Fibroblast of the conjunctiva (primary cell): ENCODE measurements at places on chromosomes 12 and 14.

GRCh38 chr14:87113286-87113685 lies 879.7 kb downstream of the GALC start:
- DNase-seq = no peak

- DNase-seq = no peak
These were observed 6.7 kb downstream of the BCL7A start for GRCh38 chr12:122028165-122028904.

GRCh38 chr14:36271939-36272907 lies 48.2 kb downstream of the MBIP start:
- no peak for DNase-seq

- no peak for DNase-seq
These were observed 58.8 kb downstream of the TECPR2 start for GRCh38 chr14:102421411-102422057.

- DNase-seq = no peak
These were observed 100.6 kb downstream of the ETV6 start for GRCh38 chr12:11749943-11750690.

DNA sequence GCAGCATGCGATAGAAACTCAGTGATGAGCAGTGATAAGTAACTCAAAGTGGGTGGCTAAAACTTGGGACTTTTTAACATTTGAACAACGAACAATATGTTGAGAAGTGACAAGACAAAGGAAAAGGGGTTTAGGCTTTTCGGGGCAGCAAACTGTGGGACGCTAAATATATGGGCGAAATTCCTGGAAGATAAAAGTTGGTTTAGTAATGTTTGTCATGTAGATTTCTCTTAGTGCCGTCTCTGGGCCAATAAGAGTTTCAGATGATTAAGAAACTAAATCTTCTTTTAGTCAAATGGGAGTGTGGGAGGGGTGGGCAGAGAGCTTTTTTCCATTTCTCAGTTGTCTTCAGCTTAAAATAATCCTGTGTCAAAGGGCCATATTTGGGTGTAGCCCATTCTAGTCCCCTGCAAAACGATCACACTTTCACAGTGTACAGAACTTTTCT lies 41.7 kb upstream of the FUT8 start:
- DNase-seq = no peak

DNA sequence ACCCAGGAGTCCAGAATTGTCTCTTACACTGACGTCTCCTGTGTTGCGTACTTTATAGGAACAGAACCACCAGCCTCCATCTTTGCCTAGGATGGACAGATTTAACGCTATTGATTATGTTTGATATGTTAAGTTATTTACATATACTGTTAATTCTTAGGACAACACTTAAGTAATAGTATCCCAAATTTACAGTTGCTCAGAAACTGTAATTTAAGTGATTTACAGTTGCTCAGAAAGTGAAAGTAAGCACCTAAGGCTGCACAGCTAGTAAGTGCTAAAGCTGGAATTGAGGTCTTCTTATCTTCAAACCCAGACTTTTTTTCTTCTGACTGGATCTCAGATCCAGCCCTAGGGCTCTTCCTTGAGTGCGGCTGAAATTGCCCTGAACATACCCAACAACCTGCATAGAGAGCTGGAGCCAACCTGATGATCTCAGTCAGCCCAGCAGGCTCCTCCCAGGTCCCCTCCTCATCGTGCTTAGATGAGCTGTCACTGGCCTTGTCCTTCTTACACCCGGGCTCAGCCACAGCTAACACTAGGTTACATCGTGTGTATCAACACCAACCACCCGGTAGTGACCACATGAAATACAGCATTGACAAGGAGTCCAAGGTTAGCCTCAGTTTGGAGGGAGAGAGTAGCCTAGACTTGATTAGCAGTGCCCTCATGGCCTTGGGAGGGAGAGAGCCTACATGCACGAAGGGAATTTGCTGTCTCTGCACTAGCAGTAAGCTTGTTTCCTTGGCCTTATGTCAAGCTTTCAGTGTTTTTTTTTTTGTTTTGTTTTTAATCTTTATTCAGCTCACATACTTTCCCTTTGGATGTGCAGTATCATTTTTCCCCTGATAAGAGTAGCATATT lies 111.1 kb upstream of the ARHGAP5 start:
- no peak for DNase-seq

DNA sequence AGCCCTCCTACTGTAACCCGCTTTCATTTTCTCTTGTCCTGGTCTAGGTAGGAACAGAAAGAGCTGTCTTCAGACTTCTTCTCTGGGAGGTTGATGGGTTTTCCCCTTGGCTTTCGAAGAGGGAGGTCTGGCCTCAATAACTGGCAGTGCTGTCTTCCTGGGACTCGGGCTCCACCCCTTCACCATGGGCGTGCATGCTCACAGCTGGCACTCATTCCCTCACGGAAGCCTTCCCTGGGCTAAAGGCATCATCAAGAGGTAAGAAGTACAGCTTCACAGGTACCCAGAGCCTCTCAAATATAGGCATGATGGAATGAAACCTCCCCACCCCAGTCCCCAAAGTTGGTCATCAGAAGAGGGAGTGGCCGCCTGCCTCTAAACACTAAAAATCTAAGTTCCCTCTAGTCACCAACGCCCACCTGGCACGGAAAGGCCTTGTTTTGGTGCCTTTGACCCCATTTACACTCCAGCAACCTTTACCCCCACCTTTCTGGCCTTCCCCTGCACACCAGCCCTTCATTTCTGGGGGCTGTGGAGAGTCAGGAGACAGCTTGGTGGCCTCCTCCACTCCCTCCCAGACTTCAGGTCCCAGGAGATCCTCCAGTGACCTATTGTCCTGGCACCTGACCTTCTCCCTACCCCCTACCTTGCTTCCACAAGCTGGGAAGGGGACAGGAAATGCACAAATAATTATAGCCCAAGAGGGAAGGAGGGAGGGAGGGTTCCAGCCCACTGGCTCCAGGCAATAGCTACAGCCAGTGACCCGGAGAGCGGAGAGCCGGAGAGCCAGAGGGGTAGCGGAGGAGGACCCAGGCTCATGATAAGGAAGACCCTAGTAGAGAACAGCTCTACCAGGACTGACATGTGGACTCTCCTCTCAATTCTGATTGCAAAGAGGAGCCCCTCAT lies 2.8 kb downstream of the RAPGEF3 start:
- no peak for DNase-seq

- no peak for DNase-seq
These were observed 177.0 kb downstream of the ALX1 start for GRCh38 chr12:85457016-85457415.

- no peak for DNase-seq
These were observed 25.5 kb upstream of the GSC start for GRCh38 chr14:94795372-94795771.

- no peak for DNase-seq
These were observed 6.8 kb downstream of the ALDH1L2 start for GRCh38 chr12:105077435-105077834.

- DNase-seq = peak; percentile 72
These were observed 67.6 kb upstream of the CDKN3 start for GRCh38 chr14:54329082-54329695.

DNA sequence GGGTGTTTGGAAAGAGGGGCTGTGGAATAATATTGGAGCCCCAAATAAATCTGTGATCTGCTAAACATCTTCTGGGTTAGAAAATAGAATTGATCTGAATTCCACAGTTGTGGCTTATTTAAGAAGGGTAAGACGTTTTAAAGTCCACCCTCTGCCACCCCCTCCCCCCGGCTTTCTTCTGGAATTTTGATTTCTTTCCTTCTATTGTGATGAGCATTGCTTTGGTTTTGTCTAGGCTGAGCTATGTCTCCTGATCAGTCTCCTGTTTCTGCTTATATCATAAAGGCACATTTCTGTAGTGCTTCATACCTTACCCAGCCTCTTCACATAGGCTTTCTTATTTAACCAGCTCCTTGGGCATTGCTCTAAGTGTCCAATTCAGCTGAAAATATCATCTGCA lies 77.3 kb upstream of the SLC38A2 start:
- no peak for DNase-seq

DNA sequence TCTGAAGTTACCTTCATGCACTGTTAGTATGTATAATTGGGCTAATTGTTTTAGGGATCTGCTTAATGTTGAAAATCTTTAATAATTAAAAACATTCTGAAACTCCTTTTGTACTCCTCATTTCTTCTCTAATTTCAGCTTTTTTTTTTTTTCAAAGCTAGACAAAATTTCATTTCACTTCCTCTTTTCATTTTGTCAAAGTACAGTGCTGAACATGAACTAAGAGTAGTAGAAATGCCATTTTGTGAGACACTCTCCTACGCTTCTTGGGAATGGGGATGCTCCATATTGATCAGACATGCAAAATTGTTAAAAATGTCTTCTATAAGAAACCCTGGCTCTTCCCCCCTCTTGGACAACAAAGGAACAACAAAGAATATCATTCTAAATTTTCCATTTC lies 1.7 kb downstream of the ABCD2 start:
- no peak for DNase-seq

- DNase-seq = no peak
These were observed 46.0 kb upstream of the TCL1A start for GRCh38 chr14:95759941-95760340.

GRCh38 chr12:64097366-64098105 lies 124.6 kb downstream of the KICS2 start:
- no peak for DNase-seq

- DNase-seq = no peak
These were observed 50.9 kb upstream of the PPFIA2 start for GRCh38 chr12:81809829-81810595.

- DNase-seq = no peak
These were observed 35.8 kb upstream of the GALNT9 start for GRCh38 chr12:132365226-132365625.

DNA sequence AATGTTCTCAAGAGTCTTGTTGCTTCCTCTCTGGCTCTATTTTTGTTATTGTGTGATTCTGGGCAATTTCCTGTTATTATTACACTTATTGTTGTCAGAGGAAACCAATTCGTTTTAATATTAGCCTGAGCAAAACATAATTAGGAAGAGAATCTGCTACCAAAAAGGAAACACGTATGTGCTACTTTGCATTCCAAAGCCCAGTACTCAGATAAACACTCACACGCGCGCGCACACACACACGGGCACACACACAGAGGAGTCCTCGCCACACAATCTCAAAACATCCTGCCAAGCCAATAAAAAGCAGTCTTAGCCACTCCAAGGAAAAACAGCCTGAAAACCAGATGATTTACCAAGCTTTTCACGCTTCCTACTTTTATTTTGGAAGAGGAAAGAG lies 400.7 kb downstream of the NUAK1 start:
- DNase-seq = no peak

- DNase-seq = no peak
These were observed 203.4 kb downstream of the TMX1 start for GRCh38 chr14:51443195-51444018.

- DNase-seq = no peak
These were observed 82.2 kb downstream of the PPP2R5C start for GRCh38 chr14:101843665-101844064.

DNA sequence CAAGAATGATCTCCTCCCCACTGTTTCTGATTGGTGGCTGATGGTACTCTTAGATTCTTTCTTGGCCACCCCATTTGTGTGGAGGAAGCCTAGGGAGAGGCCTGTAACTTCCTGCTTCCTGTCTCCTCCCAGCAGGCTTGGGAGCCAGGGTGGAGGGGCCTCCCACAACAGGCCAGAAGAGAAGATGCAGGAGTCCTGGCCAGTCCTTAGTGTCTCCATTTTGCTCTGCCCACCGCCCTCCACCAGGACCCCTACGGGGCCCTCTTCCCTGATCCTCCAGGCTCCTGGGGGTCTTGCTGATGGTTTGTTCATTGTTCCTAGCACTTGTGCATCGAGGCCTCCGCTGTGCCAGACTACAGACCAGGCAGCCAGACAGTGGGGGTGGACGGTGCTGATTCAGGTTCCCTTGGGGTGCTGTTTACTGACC lies 6.8 kb downstream of the TSPAN9 start:
- no peak for DNase-seq

DNA sequence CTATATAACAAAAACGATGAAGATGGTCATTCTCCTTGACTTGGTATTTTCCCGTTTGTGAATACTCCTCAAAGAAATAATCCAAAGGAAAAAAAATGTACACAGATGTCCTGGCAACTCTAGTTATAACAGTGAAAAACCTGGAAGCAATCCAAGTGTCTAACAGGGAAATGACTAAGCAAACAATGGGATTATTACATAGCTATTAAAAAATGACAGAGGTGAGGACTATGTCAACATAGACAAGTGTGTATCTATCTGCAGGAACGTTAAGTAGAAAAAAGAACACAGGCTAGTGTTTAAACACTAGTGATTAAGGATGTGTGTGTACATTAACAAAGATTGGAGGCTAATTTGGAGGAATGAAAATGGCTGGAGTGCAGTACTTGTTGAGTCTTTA lies 5.9 kb upstream of the APOLD1 start:
- peak; percentile 72 for DNase-seq
